ENCODE measurements at places on chromosomes 4 and X.

- DNase-seq: peak; percentile 8
Measured at GRCh38 chrX:50579955-50580354, 109.3 kb upstream of the DGKK start.

DNA sequence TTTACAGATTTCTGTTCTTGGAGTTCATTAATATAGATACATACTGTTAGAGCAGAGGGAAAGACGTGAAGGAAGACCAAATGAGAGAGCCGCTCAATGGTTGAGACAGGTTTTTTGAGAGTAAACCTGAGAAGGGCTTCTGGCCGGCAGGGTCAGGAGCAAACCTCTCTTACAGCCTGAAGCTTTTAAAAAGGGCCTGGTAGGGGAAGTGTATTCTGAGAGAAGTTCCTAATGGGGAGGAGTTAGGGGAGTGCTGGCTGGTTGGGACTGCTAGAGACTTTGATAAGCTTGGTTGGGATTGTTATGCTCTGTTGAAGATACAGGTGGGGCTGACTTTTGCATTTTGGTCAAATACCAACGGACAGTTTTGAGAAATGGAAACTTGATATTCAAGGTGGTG is 186.8 kb upstream of the PABPC4L start:
- no peak for DNase-seq

DNA sequence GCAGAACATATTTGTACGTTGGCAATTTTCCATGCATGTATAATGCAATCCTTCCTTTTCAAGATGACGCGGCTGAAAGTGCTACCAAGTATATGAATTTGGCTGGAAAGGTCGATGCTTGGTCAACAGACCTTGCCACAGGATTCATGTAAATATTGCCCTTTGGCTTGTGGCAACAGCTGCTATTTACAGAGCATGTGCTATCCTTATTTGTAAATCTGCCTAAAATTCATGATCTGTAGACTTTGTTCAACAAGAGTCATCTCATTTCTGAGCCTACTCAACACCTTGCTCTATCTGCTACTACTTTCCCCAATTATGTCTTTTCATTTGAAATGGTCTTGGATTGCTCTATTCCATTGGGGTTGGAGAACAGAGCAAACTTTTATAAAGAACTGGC is 1.9 kb upstream of the SMARCA1 start:
- no peak for DNase-seq

DNA sequence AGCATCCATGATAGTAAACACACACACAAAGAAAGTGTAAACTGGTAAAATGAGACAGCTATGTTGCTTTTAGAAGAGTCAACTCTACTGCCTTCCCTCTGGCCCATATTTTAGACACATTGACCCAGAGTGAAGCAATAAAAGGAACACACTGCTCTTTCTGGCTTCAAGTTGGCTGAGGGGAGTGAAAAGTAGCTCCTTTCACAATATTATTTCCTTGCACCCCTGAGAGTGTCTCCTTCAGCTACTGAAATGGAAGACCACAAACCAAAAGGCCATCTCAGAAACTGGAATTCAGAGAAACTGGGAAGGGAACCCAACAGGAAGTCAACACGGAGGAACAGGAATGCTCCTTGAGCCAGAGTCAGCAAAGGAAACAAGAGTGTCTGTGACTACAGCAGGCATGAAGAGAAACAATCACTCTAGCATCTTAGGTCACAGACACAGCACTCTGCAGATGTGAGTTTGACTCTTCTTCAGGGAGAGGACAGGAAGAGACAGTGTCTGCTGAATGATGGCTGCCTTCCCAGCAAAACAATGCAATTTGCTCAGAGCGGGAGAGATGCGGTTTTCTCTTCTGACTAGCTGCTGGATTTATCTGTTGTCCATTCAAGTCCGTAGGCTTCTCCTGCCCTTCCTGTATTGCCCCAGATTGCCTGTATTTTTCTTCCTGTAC is 106.7 kb downstream of the SPATA18 start:
- no peak for DNase-seq

DNA sequence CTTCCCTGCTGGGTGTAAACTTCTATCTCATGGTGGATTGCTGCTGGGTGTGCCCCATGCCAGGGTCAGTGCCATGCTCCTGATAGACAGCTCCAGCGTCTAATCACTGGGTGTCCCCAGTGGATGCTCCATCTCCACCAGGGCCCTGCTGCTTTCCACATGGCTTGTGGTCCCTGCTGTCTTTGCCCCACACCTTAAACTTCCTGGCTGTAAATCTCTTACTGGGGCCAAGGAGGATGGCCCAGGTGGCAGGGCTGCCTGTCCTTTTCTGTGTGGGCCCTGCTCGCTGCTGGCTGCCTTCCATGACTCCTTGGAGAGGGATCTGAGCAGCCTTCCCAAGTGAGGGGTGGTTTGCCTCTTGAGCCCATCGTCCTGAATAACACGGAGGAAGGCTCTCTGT is 51.8 kb downstream of the RGS12 start:
- no peak for DNase-seq

GRCh38 chrX:21289232-21289631 is 85.0 kb upstream of the CNKSR2 start:
- no peak for DNase-seq

GRCh38 chr4:100366213-100366612 is 151.6 kb downstream of the EMCN start:
- no peak for DNase-seq

DNA sequence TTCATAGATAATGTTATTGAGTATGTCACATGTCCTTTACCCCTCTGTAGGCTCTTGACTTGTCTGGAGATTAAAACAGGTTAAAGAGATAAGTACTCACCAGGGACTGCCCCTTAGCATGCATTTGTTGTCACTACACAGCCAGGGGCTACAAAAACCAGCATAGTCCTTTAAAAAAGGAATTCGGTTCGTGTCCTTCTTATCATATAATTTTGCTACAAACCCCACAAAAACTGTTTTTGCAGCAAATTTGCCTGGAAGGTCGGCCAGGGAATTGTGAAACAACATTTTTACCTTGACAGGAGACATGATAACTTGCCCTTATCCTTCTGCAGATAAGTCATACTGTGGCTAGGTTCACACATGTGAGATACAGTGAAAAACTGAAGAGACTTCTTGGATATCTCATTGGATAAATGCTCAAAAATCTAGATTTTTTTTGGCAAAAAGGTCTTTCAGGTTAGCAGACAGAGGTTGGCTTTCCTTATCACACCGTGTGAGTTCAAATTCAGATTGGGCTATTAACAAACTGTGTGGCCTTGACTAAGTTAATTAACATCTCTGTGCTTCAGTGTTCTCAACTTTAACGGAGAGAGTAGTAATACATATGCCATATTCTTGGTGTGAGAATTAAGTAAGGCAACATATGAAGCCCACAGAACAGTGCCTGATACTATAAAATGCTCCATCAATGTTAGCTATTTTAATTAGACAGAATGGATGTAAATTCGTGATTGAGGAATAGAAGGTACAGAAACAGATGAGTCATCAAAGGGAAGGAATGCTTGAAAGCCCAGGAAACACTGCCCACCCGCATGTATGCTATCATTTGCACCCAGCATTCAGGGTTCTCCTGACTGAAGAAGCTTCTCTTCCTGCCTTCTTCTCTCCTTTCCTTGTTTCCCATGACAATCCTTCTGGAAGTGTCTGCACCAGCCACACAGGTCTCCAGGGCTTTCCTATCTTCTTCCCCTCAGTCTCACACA is 30.0 kb downstream of the FAM9C start:
- no peak for DNase-seq

DNA sequence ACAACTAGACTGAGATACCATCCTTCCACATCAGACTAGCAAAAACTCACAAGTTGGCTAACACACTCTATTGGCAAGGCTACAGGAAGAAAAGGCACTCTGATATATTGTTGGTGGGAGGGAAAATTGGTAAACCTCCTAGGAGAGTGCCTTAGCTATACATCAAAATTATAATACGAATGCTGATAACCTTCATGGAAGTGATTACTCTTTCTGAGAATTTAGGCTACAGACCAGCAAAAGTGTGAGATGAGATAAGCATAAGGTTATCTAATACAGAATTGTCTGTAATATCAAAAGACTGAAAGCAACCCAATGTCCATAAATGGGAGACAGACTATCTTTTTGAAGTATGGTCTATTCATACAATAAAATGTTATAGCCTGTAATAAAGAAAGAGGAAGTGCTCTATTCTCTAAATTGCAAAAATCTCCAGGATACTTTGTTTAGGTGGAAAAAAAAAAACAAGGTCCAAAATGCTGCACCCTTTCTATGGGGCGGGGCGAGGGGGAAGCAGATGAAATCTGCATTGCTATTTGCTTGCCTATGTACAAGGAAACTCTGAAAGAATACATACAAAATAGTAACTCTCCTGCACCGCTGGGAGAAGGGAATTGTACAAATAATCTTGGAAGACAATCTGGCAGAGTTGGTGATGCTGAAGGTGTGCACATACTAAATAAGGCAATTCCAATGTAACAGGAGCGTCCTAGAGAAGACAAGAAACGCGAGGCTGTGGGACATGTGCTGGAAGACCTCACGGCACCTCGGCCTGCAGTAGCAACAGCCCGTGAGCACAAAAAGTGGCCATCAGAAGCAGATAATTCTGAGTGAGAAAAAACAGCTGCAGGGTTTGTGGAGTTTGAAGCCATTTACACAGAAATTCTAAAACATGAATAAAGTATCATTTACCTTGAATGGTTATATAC is 109.7 kb downstream of the AFAP1 start:
- no peak for DNase-seq

- no peak for DNase-seq
Measured at GRCh38 chr4:80103629-80104028, 30.6 kb upstream of the ANTXR2 start.

GRCh38 chr4:85555206-85555605 is 80.3 kb downstream of the ARHGAP24 start:
- DNase-seq: no peak

DNA sequence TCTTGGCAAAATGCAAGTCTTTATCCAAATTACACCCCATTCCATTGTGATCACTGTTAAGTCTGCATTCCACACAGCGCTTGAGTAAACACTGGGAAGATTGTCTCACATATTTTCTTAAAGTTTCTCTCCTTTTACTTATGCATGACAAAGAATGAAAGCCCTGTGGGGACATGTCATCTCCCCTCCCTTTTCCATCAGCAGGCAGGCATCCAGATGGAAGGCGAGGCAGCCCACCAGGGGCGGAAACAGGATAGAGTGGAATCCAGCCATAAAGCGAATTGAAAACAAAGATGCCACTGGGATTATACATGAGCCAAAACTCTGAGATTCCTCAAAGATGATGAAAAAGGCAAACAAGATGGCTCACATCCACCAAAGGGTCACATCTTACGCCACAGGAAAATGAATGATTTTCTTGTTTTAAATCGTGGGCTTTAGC is 78.2 kb downstream of the AFAP1 start:
- no peak for DNase-seq

GRCh38 chrX:9494771-9495170 is 29.9 kb downstream of the TBL1X start:
- no peak for DNase-seq

- DNase-seq: no peak
Measured at GRCh38 chr4:4673070-4673469, 131.2 kb upstream of the STX18 start.

- no peak for DNase-seq
Measured at GRCh38 chr4:13933191-13933590, 305.7 kb upstream of the BOD1L1 start.

DNA sequence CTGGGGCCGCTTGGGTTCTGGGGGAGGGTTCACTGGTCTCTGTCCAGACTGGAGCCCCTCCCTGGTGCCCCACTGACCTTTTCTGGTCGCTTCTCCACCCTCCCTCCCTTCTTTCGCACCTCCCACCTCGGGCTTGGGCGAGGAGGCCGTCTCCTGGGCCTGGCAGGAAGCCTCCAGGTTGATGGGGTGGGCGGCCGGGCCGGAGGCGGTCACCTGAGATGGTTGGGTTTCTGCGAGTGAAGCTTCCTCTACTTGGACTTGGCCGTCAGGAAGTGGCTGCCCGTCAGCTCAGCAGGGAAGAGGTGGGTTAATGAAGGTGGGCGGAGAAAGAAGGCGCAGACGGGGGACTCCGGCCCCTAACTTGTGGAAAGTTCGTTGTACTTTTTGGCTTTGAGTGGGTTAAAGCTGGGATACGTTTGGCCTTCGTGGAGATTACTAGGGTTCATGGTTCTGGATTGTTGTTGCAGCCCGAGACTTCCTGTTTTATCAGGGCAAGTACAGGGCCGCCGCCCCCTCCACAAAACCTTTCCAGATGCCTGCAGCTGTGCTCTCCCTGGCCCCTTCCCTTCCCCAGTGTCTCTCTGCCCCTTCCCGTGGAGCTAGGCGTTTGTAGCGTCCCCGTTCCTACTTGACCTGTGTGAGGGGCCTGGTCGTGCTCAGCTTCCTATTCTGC is 1.2 kb downstream of the AKAP17A start:
- no peak for DNase-seq
